ENCODE measurements at places on chromosomes 13 and 19.

GRCh38 chr19:33580026-33580644 is 41.6 kb upstream of the CHST8 start:
- no peak for DNase-seq

- no peak for DNase-seq
Observed at GRCh38 chr13:97539651-97540610, 106.0 kb downstream of the RAP2A start.

DNA sequence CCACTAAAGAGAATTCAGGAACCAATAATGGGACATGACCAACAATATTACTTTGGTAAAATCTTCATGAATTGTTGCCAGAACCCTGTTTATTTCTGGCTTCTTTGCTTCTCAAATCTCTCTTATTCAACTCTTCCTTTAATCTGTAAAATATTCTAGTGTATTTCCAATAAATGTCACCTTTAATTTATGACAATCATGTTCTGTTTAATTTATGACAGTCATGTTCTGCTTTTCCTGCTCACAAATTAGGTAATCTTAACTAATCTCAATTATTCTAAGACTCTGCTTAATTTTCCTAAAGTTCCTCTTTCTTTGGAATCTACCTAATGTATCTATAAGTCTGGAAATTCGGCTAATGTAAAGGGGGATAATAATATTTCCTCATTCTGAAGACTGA is 847.6 kb upstream of the KLHL1 start:
- no peak for DNase-seq

DNA sequence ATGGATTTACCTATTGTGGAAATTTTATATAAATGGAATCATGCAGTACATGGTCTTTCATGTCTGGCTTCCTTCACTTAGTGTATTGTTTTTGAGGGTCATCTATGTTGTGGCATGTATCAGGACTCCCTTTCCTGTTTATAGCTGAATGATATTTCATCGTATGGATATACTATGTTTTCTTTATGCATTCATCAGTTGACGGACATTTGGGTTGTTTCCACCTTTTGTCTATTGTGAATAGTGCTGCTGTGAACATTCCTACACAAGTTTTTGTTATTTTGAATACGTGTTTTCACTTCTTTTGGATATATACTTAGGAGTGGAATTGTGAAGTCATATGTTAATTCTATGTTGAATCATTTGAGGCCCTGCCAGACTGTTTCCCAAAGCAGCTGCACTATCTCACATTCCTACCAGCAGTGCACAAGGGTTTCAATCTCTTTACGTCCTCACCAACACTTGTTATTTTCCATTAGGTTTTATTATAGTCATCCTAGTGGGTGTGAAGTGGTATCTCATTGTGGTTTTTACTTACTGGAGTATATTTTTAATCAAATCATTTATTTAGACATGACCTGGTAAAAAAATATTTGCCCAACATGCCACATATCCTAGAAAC is 262.7 kb downstream of the DLEU7 start:
- no peak for DNase-seq

DNA sequence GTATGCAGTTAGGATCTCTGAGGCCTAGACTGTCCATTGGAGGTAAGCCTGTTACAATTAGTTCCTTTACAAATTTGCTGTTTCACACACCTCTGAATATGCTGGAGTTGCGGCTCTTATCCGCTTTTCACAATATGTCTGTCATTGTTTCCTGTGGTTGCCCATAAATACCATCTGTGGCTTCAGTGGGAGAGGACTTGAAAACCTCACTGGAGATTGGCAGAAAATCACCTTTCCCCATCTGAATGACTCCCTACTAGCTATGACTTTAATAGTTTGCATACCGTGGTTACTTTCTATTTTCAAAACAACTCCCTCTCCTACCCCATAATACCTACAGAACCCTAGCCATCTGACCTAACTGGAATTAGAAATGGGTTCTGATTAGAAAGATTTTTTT is 454.3 kb downstream of the PCDH17 start:
- DNase-seq: no peak

- no peak for DNase-seq
Observed at GRCh38 chr13:31214435-31214834, 14.7 kb downstream of the B3GLCT start.

- no peak for DNase-seq
Observed at GRCh38 chr19:9945319-9945966, 9.1 kb upstream of the OLFM2 start.
